ENCODE measurements at places on chromosomes 1 and 21.

- DNase-seq: no peak
These were observed 292.9 kb upstream of the DUSP10 start for GRCh38 chr1:222034790-222035189.

DNA sequence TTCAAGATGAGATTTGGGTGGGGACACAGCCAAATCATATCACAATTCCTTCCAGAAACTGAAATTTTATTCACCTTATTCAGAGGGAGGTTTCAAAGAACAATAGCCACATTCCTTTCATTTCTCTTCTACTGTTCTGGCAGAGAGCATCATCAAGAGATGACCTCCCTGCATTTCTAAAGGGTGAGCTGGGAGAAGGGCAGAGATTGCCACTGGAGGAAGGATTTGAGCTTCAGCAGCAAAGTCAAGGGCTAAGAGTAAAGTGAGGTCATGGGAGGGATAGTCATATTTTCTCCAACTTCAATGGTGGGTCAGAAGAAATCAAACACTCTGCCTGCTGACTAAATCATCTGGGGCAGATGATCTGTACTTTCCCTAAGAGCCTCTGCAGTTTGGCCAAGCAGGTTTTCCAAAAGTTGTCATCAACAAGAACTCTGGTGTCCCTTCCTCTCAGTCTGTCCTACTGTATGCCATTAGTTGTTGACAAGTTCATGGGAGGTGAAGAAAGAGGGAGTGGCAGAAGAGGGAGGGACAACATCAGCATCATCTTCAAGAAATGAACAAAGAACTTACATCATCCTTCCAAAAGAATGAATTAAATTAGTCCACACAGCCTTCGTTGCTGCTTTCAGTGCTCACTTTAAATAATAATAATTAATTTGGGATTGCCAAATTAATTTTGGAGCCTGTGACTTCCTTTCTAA is 298.3 kb downstream of the ASTN1 start:
- no peak for DNase-seq

GRCh38 chr21:35565204-35565611 is 495.1 kb downstream of the SETD4 start:
- DNase-seq: no peak

DNA sequence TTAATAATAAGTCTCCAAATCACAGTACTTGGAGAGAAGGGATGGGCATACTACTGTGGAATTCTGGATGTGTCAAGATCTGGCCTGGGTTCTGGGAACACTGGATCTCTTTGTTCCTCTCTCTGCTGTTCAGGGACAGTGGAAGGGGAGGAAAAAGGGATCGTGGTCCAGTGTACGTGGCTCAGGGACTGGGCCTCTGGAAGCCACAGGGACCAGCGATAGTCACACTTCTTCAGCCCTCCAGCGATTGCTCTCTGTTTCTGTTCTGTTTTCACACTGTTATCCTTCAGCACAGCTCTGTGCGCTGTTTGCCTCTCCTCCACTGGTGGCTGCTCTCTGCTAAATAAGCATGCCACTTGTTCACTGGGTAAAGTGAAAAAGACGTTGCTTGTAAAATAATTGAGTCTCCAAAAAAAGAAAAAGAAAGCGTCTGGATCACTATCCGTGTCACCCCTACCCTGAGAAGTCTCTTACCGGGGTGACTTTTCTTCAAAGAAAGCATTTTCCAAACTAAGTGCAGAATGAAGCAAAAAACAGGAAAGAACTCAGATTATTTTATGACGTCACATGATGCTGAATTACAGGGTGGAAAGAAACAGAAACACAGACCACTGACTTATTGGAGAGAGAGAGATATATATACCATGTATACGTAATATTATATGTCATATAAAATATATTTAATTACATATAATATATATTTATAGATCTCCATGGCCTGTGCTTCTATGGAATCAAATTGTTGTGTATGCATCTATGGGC is 279.4 kb downstream of the RGS7 start:
- DNase-seq: no peak

DNA sequence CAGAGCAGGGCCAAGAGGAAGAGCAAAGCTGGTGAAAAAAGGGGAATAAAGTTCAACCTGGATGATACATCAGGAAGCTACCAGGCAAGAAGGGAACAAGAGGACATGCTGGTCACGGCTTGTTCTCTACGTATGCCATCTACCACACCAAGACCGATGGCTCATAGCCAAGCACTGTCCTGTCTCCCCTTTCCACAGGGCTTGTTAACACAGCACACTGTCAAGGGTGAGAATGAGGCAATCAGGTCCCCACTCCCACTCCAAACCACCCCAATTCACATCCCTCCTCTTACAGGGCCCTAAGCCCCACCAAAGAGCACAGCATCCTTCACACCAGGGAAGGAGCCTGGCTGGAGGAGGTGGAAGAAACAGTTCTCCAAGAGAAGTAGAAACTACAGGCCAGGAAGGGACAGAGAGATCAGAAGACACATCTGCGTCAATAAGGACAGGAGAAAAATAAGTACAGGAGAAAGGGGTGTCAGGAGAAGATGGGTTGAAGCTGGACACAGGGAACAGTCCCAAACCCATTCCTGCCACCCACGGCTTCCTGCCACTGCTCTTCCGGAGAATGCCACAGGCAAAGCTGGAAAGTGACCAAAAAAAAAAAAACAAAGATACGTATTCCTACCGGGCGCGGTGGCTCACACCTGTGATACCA is 923 bp upstream of the SHC1 start:
- DNase-seq: no peak

DNA sequence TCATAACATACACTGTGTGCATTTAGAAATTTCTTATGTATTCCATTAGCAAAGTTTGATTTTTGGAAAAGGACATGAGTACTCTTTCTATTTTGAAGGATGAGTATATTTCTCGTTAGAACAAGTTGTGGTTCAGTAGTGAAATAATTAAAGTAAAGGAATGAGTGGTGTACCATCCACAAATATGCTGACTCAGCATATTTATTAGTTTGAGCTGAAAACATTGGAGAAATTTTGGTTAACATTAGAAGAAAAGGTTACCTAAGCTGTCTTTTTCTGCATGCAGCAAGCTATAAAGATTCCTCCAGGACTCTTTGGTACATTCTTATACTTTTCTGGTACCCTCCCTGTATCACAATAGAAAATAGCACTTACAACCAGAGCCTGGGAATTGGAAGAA is 5.7 kb upstream of the OR2L5 start:
- no peak for DNase-seq

DNA sequence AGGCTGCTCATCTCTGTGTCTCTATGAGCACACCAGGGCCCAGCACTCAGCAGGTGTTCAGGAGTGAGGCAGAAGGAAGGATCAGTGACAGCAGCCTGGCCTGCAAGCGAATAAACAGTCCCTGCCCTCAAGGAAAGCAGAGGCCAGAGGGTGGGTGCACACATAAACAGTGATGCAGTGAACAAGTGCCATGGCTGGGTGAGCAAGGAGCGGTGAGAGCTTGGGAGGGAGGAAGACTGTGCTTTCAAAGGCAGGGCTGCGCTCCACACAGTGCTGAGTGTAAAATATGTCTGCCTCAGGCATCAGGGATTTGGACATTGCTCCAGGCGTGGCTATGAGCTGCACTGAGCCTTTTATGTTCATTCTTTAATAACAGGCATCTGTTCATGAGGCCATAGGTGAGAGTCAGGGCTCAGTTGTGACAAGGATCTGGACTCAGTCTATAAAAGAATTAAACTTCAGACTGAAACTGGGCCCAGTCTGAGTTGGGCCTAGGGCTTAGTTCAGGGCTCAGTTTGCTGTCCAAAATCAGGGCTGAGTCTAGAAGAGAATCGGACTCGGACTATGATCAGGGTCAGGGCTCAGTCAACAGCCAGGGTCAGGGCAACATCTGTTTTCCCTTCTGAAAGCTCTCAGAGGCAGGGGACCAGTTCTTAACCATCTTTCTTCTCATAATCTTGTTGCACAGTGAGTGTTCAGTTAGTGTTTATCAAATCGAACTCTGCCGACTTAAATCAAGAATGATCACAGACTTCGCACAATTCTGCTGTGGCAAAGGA is 213.7 kb downstream of the FOXD2 start:
- no peak for DNase-seq

DNA sequence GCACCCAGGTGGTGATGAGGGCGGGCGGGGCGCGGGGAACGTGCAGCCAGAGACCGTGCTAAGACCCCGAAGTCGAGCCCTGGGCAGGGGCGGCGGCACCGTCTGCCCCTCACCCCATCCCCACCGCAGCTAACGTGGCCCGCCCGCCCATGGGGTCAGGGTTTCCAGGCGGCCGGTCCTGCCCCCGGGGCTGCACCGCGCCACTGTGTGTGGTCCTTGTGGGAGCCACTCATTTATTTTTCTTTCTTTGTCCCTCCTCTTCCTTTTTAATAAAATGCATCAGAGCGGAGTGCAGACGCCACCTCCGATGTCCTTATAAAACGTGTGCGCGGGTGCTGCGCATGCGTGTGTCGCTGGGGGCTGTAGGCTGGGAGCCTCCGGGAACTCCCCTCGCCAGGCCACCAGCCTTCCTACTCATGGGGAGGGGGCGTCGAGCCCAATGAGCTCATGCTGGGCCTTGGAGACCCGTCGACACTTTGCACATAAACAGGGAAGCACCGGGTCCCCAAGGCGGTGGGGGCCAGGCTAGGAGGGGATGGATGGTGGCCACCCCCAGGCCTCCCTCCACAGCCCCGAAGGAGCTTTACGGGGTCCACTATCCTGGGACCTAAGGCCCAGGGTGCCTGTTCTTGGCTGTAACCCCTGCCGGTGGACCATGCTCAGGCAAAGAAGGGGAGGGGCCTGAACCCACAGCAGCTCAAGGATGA is 59.9 kb downstream of the WNT9A start:
- DNase-seq: no peak

- DNase-seq: no peak
These were observed 48.2 kb upstream of the IRF2BP2 start for GRCh38 chr1:234658138-234658537.

GRCh38 chr1:31815752-31816500 is at the start of gene SPOCD1:
SPOCD1 (minus strand) TSS chr1:31816022; CDS start chr1:31815333, 689 bp downstream.
- peak; percentile 81 for DNase-seq

DNA sequence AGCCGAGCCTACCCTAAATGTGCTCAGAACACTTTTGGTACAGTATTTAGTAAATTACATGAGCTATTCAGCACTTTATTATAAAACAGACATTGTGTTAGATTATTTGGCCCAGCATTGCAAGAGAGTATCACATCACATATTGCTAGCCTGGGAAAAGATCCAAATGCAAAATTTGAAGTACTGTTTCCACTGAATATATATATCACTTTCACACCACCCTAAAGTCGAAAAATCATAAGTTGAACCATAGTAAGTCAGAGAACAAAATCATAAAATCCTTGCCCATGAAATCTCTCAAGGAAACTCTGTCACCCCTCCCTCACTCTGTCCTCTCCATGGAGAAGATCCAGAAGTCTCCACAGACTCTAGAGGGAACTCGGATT is 33.1 kb downstream of the RGS8 start:
- DNase-seq: no peak

GRCh38 chr1:6077506-6077905 is 31.8 kb downstream of the KCNAB2 start:
- no peak for DNase-seq

- DNase-seq: no peak
These were observed 41.7 kb downstream of the UTP25 start for GRCh38 chr1:209869291-209870149.

GRCh38 chr1:45510036-45510971 is 10.2 kb downstream of the MMACHC start:
- no peak for DNase-seq

GRCh38 chr1:53305650-53306049 is 22.2 kb downstream of the LRP8 start:
- no peak for DNase-seq

DNA sequence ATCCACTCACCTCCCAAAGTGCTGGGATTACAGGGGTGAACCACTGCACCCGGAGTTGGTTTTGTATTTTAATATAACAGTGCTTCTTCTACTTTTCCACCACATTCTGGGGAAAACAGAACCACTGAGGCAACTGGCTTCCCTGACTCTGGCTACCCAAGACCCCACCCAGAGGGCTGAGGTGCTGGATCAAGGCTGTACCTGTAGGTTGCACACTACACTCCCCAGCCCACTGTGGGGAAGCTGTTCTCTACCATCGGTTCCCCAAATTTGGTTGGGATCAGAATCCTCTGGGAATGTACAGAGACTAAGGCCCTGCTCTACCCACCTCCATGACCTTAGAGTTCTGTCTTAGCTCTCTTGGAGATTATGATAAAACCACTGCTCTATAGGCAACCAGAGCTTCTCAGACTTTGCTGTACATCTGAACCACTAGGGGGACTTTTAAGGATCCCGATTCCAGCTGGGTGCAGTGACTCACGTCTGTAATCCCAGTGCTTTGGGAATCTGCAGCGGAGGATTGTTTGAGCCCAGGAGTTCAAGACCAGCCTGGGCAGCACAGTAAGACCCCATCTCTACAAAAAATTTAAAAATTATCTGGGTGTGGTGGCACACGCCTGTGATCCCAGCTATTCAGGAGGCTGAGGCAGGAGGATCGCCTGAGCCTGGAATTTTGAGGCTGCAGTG is 51.6 kb downstream of the GNG4 start:
- DNase-seq: no peak

DNA sequence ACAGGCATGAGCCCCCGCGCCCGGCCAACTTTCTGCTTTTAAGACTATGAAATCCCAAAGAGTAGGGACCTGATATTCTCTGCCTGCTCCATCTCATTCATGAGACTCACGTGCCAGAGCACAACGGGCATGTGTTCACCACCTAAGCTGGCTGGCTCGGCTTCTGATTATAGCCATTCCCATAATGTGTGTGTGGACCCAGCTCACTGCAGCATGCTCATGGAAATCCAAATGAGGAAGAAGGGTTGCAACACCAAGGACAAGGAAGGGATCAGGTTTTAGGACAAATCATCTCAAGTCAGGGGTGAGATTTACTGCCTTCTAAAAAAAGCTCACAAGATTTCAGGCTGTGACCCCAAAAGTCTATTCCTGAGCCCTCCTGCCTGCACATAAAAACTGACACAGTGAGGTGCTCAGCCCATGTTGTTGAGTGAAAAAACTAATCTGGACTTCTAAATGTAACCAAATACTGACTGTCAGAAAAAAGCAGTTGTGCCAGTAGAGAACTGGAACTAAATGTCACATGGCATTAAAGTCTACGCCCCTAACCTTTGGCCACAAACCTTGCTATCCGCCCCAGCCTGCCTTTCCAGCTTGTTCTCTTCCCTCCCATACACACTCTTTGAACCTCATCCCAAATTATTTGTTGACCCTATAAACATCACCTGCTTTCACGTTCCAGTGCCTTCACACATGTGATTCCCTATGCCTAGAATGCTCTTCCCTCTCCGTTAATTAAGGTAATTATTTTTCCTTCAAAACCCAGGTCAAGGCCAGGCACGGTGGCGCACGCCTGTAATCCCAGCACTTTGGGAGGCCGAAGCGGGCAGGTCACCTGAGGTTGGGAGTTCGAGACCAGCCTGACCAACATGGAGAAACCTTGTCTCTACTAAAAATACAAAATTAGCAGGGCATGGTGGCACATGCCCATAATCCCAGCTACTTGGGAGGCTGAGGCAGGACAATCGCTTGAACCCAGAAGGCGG is 9.1 kb upstream of the COA7 start:
- no peak for DNase-seq

- DNase-seq: no peak
These were observed 120.7 kb downstream of the LMX1A start for GRCh38 chr1:165235777-165236291.

Measured in activated CD4-positive, alpha-beta T cell treated with anti-CD3 and anti-CD28 coated beads, Interleukin-2, amount 50 U/mL, for 1 hour (primary cell).